ENCODE measurements at places on chromosomes 3 and 15.

DNA sequence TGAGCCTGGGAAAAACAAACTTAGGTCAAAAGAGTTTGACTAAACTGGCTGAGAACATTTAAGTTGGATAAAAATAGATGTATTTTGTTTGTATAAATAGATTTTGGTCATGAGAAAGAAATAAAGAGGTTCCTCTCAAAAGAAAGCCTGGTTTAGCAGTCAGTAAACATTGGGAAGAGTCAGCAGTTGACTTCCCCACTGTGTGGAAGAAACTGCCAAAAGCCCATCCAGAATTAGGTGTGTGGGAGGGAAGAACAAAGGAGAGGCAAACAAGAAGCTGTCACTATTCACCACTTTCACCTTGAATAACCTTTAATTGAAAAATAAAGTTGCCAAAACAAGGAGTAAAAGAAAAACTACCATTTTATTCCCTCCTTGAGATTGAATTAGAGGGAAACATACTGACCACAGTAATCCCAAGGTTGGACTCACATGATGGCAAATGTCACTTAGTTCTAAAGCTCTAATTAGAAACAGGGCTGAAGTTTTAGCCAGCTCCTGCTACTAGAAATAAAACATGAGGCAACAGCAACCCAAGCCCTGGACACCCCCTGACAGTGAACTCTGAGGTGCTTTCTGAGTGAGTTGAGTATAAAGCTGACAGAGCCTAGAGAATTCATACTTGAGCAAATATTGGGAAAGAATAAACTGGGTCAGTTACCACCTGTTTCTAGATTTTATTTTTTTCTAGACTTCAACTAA is 139.3 kb downstream of the SERPINI1 start:
- DNase-seq, result no peak

GRCh38 chr15:45180201-45180600 is 7.6 kb downstream of the SHF start:
- no peak for DNase-seq

DNA sequence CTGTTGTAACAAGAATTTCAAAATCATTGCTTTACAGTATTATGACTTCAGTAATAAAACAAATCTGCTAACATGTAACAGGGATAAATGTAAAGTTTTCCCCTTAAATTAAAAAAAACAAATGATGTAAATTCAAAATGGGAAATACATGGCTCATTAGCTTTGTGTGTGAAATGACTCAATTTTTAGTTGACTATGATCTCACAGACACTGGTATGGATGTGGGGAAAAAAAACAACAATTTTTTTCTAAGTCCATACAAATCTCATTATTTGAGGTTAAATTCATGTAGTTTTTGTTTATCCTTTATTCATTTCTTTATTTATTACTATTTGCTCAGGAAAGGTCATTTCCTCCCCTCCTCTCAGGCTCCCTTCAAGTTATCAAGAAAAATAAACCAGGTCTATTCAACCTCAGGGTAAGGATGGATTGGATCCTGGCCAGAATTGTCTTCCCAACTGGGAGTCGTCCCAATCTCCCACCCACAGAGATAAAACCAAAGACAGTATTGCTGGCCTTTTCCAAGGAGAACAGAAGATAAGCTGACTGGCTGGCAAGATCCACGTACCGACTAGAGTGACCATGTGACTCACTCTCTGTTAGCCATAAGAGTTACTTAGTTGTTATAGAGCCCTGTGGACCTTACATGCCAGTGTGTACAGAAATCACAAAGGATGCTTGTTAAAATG is 373.3 kb downstream of the GAP43 start:
- DNase-seq, result no peak

DNA sequence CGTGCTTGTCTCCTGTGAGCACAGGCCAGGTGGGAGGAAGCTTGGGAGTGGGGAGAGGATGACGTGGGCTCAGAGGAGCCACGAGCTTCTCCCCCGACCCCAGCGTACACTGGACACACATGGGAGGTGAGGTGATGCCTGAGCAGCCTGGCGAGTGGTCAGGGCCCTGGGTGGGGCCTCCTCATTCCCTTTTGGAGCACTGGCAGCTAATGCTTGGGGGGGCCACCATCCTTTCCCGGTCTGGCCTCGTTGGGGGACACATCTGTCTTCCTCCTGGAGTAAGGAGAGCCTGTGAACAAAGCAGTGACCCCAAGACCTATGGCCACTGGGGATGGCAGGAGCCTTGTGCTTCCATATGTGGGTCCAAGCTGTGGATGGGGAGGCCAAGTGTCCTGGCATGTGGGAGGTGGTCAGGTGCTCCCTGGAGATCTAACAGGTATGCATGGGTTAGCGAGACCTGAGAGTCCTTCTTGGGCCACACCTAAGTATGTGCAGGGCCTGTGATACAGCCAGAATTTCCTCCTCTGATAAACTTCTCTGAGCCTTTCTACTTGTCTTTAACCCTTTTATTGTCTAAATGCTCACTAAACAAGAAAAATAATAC is 9.5 kb downstream of the KLF13 start:
- DNase-seq, result no peak

DNA sequence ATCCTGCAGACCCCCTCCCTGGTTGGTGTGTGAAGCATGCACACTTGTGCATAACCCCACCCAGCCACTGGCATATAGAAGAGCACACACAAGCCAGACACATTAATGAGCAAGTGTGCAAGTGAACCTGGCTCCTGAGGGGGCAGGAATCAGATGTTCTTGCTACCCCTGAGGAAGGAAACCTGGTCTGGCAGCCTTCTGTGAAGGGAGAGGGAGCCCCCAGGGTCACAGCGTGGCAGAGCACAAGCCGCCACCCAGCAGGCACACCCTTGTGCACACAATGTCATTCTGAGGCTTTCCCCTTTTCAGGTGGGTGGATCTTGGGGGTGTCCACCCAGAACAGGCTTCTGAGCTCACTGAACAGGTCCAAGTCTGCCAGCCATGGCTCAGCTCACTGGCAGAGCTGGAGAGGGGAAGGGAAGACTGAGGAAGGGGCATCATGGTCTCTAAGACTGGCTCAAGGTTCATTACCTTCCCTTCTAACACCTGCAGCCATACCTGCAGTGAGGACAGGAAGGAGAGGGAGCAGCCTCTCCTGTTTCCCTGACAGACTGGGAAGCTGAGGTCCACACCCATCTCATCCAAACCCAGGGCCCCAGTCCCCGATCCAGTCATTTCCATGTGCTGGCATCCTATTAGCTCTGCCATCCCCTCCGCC is 31.6 kb upstream of the SEMA3F start:
- DNase-seq, result no peak

DNA sequence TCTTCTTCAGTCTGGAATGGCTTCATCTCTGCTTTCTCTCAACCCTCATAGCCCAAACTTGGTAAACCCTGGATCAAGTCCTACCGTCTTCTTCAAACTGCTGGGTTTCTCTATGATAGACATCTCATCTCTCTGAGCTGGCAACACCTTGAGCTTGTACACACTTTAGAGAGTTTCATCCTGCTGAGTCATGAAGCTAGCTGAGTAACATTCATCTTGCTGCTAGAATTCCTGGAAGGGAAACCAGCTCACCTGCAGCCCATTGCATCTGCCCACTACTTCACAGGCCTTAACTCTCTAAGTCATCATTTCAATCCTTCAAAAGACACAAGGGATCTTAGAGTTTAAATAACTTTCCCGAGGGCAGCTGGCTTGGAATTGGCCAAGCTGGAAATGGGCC is 175.5 kb upstream of the RORA start:
- no peak for DNase-seq

GRCh38 chr3:29186982-29187725 is 93.7 kb upstream of the RBMS3 start:
- DNase-seq, result no peak

DNA sequence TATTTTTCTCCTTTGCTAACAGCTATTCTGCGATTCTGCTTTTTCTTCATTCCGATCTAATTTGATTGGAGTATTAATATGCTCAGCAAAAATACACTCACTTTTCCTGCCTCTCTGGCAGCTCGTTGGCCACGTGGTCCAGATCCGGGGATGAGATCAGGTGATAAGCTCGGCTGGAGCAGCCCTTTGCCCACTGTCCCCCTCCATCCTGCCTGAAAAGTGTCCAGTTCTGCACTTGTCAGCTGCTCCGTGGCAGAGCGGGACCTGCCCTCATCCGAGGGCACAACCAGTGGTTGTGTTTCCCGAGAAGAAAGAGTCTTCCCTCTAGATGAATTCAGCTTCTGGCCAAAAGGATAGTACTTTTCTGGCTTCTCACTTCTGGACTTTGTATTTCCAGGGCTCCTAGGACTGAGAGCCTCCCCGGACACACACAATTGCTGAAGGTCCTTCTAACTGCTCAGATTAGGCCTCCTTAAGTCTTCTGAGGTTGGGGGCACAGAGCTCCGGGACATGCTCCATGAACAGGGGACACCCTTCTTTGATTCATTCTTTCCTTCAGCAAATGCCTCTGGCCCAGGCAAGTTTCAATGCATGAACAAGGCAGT is 103.9 kb upstream of the ALDH1A3 start:
- DNase-seq, result no peak

All from NCI-H460 (cell line).